Ascending aorta (tissue), 2 donors: ENCODE measurements at places on chromosomes 2 and 18. TPM values are rescaled to one million over a fixed set of nuclear protein-coding genes. Genes with fewer than 3 reads are reported as not detected.

The IKZF2 gene
- 3.9 TPM for total RNA-seq

The ASTL gene
- total RNA-seq, result not detected

The POTEE gene
- total RNA-seq, result not detected

The ELOA2 gene
- total RNA-seq, result not detected

The RESP18 gene
- total RNA-seq, result not detected

The ATP6V1C2 gene
- total RNA-seq, result 6.0 TPM

The MIB1 gene
- 11.0 TPM for total RNA-seq

The SPP2 gene
- not detected for total RNA-seq

The PKDCC gene
- 210 TPM for total RNA-seq

The CD226 gene
- total RNA-seq, result 3.3 TPM

The XDH gene
- total RNA-seq, result not detected

The PLCD4 gene
- 1.9 TPM for total RNA-seq

The TUBB6 gene
- total RNA-seq, result 800 TPM

The EVX2 gene
- not detected for total RNA-seq

The MEP1B gene
- not detected for total RNA-seq

The ITPRID2 gene
- 50.9 TPM for total RNA-seq

The LIPG gene
- total RNA-seq, result 1.6 TPM

The UGT1A8 gene
- not detected for total RNA-seq

The KRTCAP3 gene
- total RNA-seq, result not detected

The SDC1 gene
- 0.32 TPM for total RNA-seq

The PSMD1 gene
- 97.4 TPM for total RNA-seq

The GDF7 gene
- 11.6 TPM for total RNA-seq

The IFT172 gene
- total RNA-seq, result 204 TPM

The CFAP53 gene
- total RNA-seq, result not detected

The TMEM17 gene
- not detected for total RNA-seq

The KIF1A gene
- total RNA-seq, result 0.11 TPM

The CHRNG gene
- not detected for total RNA-seq

The DSG1 gene
- total RNA-seq, result not detected

The DCC gene
- not detected for total RNA-seq

The DYNAP gene
- total RNA-seq, result not detected

The ST8SIA5 gene
- total RNA-seq, result 0.11 TPM

The UGT1A1 gene
- total RNA-seq, result not detected

The UPP2 gene
- not detected for total RNA-seq

The POTEC gene
- not detected for total RNA-seq

The EIF2AK2 gene
- total RNA-seq, result 10.6 TPM

The FTCDNL1 gene
- 3.4 TPM for total RNA-seq

The CD8B2 gene
- not detected for total RNA-seq

The NTSR2 gene
- not detected for total RNA-seq

The GKN2 gene
- 0.75 TPM for total RNA-seq

The SERPINB7 gene
- not detected for total RNA-seq

The GULP1 gene
- 67.8 TPM for total RNA-seq

The SERPINB13 gene
- total RNA-seq, result not detected

The IER3IP1 gene
- total RNA-seq, result 10.0 TPM

The SNRNP27 gene
- total RNA-seq, result 157 TPM

The OTOS gene
- total RNA-seq, result not detected

The AKAIN1 gene
- total RNA-seq, result not detected

The DNER gene
- total RNA-seq, result 1.2 TPM

The CHST10 gene
- total RNA-seq, result 4.9 TPM

The ABCB11 gene
- total RNA-seq, result not detected

The IGFBP2 gene
- 1,691 TPM for total RNA-seq

The CRYGD gene
- not detected for total RNA-seq

The CPLX4 gene
- not detected for total RNA-seq

The MLPH gene
- total RNA-seq, result 91.0 TPM

The C1QL2 gene
- total RNA-seq, result 11.6 TPM

The CBLN2 gene
- total RNA-seq, result 8.2 TPM

The ASB18 gene
- not detected for total RNA-seq

The OTX1 gene
- not detected for total RNA-seq

The SERPINB10 gene
- total RNA-seq, result not detected
